D721Med (cell line): ENCODE measurements at places on chromosomes 13 and 19.

DNA sequence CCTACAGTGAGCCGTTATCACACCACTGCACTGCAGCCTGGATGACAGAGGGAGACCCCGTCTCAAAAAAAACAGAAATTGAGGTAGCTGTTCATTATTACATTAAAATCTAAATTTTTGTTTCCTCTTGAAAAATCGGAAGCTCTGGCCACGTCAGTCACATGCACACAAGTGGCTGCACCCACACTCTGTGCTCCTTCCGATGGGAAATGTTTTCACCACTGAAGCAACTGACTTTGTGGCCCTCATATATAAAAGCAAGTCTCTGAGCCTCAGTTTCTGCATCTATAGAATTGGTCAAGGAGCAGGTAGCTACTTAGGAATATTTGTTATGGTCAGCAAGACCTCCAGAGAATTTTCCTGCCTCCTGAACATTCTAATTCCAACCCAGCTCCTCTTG is 4.5 kb downstream of the LRRC25 start:
- no peak for DNase-seq

DNA sequence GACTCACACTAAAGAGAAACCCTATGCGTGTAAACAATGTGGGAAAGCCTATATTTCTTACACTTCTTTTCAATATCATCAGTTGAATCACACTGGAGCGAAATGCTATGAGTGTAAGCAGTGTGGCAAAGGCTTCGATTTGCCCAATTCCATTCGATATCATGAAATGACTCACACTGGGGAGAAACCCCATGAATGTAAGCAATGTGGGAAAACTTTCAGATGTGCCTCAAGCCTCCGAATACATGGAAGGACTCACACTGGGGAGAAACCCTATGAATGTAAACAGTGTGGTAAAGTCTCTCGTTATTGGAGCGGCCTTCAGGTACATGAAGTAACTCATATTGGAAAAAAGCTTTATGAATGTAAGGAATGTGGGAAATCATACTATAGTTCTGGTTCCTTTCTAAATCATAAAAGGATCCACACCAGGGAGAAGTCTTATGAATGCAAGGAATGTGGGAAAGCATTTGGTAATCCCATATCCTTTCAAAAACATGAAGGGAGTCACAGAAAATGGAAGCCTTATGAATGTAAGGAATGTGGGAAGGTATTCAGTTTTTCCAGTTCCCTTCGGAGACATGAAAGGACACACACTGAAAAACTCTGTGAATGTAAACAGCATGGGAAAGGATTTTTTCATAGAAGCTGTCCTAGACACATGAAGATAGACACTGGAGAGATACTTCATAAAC is 28.1 kb downstream of the ZNF20 start:
- no peak for DNase-seq

- DNase-seq: no peak
These were observed 135.6 kb downstream of the PRR20E start for GRCh38 chr13:57302604-57303003.

DNA sequence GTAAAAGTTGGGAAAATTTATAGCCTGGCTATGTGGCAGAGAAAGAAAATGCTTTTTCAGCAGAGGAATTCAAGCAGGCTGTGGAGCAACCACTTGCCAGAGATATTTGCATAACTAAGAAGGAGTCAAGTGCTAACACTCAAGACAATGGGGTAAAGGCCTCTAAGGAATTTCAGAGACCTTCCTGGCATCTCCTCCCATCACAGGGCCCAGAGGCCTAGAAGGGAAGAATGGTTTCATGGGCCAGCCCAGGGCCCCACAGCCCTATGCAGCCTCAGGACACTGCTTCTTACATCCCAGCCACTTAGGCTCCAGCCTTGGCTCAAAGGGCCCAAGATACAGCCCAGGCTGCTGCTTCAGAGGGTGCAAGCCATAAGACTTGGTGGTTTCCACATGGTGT is 14.3 kb downstream of the SLC15A1 start:
- DNase-seq: no peak

DNA sequence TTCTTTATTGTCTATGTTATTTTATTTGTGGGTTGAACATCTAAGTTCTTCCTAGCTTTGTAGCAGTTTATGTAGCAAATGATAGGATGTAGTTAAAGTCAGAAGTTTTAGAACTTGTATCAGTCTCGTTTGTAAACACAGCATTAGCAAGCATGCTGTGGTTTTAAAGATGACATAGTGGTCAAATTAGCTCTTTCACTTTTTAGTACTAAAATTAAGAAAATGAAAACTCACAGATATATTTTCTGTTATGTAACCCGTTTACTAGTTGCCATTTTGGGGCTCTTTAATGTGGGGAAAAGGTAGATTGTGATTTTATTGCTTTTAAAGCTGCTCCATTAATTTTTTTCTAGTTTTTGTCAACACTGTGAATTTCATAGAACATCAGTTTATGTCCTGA is 216.5 kb downstream of the PCCA start:
- DNase-seq: no peak

DNA sequence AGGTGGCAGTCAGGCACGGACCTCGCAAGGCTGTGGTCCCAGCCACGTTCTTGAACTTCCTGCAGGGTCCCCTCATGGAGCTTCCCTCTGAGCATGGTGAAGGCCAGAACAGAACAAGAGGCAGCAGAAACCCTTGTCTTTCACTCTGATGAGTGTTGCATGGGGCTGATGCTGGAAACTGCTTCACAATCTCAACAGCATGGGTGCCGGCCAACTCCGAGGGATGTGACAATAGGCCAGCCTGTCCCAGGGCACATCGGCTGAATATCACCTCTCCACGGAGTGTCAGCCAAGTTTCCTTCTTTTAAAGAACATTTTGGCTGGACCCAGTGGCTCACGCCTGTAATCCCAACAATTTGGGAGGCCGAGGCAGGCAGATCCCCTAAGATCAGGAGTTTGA is 173.9 kb downstream of the FOXO1 start:
- DNase-seq: no peak

- no peak for DNase-seq
These were observed 73.1 kb upstream of the MTIF3 start for GRCh38 chr13:27523346-27524073.

- DNase-seq: no peak
These were observed 47.4 kb upstream of the UBAC2 start for GRCh38 chr13:99153219-99153618.

DNA sequence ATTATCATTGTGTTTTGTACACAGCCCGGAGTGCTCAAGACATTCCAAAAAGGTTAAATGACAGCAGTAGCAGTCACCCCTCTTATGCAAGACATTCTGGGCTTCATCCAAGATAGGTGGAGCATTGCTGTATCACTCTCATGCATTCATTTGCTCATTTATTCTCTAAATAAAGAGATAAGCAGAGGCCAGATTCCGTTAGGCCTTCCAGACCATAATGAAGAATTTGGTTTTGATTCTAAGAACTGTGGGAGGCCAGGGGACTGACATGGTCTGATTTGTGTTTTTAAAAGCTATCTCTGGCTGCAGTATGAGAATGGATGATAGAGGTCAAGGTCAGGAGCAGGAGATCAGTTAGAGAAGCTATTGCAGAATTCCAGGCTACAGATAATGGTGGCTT is 145.8 kb downstream of the KCNRG start:
- no peak for DNase-seq

DNA sequence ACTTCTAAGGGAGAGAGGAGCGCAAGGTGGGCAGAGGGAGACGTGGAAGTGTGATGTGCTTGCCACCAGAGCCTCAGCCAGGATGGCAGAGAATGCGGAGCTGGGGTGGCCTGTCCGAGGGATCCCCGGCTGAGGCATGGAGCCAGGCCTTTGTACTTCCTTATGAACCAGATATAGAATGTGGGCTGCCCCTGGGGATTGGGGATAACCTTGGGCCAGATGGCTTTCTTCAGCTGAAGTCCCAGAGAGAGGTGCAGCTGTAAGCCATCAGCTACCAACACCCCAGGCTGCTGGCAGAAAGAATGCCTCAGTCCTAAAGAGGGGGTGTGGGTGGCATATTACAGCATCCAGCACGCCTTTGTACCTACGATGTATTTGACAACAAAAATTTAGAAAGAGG is 25.5 kb upstream of the FBXO17 start:
- peak; percentile 34 for DNase-seq

- DNase-seq: peak; percentile 77
These were observed 605 bp downstream of the CAPNS1 start for GRCh38 chr19:36140304-36141038.

DNA sequence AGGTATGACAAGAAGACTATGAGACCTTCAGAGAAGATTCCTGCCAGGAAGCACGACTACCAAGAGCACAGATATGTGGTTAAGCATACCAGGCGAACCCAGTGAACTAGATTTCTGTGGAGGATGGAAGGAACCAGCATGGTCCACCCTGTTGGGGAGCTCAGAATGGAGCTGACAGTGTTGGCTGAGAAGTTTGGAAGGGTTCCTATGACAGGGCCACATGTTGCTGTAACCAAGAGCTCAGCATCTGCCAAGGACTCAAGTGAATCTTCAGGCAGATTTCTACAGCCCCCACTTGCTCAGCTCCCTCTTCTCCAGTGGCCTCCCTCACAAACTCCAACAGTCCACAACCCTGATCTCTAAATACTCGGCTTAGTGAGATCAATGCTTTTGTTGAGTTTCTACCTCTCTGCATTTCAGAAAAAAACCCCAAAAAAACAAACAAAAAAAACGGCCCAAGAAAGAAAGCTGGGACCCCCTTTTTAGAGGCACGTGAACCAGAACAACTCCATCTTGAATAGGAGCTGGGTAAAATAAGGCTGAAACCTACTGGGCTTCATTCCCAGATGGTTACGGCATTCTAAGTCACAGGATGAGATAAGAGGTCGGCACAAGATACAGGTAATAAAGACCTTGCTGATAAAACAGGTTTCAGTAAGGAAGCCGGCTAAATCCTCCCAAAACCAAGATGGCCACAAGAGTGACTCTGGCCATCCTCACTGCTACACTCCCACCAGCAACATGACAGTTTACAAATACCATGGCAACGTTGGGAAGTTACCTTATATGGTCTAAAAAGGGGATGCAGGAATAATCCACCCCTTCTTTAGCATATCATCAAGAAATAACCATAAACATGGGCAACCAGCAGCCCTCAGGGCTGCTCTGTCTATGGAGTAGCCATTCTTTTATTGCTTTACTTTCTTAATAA is 691.1 kb downstream of the UQCRFS1 start:
- no peak for DNase-seq

DNA sequence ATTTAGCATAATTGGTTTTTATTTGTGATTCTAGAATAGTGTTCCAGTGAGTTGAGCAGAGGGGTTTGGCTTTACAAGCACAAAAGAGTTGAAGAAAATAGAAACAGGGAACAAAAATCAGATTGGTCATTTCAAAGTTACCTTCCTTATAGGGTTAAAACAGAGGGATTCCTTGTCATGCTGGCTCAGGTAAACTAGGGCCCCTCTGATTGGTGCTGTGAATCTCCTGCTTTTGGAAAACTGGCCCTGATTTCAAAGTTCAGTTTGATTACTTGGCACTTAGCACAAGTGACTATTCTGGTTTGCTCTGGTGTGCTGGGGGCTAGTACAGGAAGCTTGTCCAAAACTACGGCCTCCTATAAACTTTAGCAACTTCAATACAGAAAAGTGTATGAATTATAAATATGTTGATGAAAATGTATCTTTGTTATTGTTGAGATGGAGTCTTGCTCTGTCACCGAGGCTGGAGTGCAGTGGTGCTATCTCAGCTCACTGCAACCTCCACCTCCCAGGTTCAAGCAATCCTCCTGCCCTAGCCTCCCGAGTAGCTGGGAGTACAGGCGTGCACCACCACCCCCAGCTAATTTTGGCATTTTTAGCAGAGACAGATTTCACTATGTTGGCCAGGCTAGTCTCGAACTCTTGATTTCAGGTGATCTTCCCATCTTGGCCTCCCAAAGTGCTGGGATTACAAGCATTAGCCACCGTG is 1.9 kb upstream of the MRPS31 start:
- no peak for DNase-seq

GRCh38 chr13:40484974-40485373 is 181.5 kb downstream of the FOXO1 start:
- no peak for DNase-seq

DNA sequence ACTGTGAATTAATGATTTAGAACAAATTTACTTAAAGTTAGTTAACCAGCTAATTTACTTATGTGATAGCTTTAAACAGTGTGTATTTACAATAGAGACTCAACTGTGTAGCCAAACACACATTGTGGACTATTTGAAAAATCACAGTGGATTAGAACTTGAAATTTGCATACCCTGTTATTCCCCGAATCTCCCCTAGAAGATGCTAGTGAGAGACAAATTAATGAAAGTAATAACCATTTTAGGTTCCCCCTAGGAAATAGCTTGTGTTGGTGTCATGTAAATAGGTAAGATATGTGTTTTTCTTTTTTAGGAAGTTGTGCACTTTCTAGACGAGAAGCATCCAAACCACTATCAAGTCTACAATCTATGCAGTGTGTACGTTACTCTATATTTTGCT is 98.5 kb downstream of the C1QTNF9 start:
- DNase-seq: no peak

DNA sequence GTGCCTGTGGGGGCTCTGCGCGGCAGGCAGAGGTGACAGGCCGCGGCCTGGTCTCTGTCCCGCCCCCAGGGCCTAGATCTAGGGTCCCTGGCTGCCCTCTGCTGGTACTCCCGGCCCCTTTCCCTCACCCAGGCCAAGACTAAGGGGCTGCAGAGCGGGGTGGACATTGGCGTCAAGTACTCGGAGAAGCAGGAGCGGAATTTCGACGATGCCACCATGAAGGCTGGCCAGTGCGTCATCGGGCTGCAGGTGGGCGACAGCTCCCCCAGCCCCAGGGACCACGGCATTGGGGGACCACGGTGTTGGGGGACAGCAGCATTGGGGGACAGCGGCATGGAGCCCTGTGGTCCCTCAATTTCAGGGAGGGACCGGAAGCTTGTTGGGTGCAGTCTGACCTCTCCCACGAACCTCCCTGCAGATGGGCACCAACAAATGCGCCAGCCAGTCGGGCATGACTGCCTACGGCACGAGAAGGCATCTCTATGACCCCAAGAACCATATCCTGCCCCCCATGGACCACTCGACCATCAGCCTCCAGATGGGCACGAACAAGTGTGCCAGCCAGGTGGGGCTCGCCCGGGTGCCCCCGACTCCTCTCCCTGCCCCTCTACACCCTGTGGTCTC is 3.8 kb upstream of the ABCA7 start:
- no peak for DNase-seq

DNA sequence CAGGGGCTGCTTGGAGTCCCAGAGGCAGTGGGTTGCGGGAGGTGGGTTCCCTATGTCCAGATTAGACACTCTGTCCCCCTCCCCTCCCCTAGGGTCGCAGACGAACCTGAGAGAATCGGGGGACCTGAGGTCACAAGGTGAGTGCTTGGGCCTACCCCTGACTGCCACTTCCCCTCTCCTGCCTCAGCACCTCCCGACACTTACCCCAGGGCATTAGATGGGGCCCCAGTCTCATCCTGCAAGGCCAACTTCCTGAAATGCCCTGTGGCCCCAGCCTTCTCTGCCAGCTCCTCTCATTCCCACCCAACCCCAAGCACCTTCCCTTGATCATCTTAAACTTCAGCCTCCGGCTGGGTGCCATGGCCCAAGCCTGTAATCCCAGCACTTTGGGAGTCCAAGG is 23.0 kb downstream of the CKM start:
- DNase-seq: no peak
